Smooth muscle cell of the coronary artery (primary cell): ENCODE measurements at places on chromosomes 16 and 17. TPM values are rescaled to one million over a fixed set of nuclear protein-coding genes. Genes with fewer than 3 reads are reported as not detected.

Gene SP6
- 0.08 and 0.12 TPM in 2 replicates for total RNA-seq

Gene NXPH3
- 1.4 and 1.5 TPM in 2 replicates for total RNA-seq

Gene KCNJ2
- total RNA-seq, result 0.75 and 19.0 TPM in 2 replicates

Gene C17orf50
- not detected in 2 replicates for total RNA-seq

Gene POLR3E
- 53.4 and 86.8 TPM in 2 replicates for total RNA-seq

Gene ARL17A
- total RNA-seq, result 1.3 and 2.1 TPM in 2 replicates

Gene PLK1
- total RNA-seq, result 1.3 and 7.0 TPM in 2 replicates

Gene GP1BA
- not detected in 2 replicates for total RNA-seq
